KBM-7 (cell line): ENCODE measurements at places on chromosomes 11 and 22.

DNA sequence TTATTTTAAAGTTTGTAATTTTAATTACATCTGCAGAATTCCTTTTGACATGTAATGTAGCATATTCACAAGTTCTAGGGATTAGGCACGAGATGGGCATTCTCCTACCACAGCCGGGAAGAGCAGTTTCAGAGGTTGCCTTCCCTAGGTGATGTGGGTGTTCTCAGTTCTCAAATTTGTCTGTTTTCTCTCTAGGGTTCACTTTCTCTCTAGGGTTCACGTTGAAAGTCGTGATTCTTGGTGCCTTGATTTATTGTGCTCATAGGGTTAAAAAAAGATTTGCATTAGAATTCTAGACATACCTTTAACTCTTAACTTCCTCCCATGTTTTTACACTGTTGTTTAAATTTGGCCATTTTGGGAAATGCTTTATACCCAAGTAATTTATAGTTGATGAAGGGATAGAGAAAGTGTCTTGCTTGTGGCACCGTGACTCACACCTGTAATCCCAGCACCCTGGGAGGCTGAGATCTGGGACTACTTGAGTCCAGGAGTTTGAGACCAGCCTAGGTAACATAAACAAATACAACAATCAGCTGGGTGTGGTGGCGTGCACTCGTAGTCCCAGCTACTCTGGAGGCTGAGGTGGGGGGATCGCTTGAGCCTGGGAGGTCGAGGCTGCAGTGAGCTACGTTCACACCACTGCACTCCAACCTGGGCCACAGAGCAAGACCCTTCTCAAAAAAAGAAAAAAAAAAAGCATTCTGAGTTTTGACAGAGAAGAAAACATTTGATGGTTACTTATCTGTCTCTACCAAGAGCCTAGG lies 3.6 kb downstream of the MED15 start:
- no peak for DNase-seq

- no peak for DNase-seq
Observed at GRCh38 chr22:33101550-33101949, 43.4 kb upstream of the SYN3 start.

GRCh38 chr22:38067028-38067415 lies 9.8 kb downstream of the PICK1 start:
- no peak for DNase-seq

DNA sequence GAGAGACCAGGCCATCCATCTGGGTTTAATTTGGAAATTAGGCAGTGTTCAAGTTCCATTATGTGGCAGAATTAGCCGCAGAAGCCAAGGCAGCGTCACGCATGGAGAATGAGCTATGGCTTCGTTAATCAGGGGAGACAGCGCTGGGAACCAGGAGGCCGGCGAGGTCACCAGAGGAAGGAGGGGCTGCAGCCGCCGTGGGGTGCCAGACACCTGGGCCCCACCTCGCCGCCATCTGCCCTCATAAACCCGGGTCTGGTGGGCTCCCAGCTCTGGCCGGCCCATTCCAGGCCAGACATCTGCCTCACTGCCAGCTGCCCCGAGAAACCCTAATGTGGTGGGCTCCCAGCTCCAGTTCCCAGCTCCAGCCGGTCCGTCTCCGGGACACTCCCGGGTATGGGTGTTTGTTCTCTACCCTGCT lies 676.9 kb downstream of the BRD1 start:
- DNase-seq = no peak

GRCh38 chr11:76673176-76674142 lies 2.9 kb upstream of the LRRC32 start:
- peak; percentile 20 for DNase-seq

GRCh38 chr11:64869571-64870175 lies 8.7 kb downstream of the EHD1 start:
- no peak for DNase-seq

DNA sequence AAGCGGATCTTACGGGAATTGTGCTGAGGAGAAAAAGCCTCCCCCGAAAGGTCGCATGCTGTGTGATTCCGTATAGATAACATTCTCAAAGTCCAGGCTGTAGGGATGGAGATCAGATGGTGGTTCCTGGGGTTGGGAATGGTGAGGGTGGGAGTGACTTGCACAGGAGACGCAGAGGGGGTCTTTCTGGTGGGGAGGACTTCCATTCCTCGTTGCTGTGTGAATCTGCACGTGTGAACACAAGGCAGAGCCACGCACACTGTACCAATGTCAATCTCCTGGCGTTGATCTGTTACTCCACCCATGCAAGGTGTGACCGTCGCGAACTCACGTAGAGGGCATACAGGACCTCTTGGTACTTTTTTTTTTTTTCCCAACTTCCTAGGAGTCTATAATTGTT lies 59.0 kb upstream of the KCNQ1OT1 start:
- no peak for DNase-seq

GRCh38 chr11:47177846-47178245 lies 1.2 kb upstream of the ARFGAP2 start:
- no peak for DNase-seq

DNA sequence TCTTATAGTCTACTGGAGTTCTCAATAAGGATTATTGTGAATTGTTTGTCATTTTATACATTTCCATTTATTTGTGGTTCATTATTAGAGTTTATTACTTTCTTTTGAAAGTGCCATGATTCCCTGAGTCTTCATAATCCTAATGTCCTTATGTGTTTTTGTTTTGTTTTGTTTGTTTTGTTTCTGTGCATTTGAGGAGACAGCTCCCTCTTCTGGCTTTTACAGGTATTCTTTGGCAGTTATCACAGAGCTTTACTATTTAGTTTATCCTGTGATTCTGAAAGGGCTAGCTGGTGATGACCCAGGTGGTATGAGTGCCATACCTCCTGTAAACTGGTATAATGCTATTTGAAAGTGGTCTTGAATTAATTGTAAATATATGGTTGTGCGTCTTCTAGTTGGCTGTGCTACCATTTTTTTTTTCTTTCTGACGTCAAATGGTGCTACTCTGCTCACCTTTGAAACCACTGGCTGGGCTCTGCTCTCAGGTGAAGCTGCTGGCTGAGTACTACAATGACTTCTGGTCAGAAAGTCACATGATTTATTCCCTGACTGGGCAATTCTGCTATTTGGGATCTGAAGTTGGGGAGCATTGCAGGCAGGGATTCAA lies 751.2 kb downstream of the JRKL start:
- DNase-seq = peak; percentile 16

GRCh38 chr11:69173925-69174581 lies 18.3 kb downstream of the SMIM38 start:
- DNase-seq = no peak

GRCh38 chr11:113351480-113351879 lies 36.1 kb upstream of the ANKK1 start:
- no peak for DNase-seq

DNA sequence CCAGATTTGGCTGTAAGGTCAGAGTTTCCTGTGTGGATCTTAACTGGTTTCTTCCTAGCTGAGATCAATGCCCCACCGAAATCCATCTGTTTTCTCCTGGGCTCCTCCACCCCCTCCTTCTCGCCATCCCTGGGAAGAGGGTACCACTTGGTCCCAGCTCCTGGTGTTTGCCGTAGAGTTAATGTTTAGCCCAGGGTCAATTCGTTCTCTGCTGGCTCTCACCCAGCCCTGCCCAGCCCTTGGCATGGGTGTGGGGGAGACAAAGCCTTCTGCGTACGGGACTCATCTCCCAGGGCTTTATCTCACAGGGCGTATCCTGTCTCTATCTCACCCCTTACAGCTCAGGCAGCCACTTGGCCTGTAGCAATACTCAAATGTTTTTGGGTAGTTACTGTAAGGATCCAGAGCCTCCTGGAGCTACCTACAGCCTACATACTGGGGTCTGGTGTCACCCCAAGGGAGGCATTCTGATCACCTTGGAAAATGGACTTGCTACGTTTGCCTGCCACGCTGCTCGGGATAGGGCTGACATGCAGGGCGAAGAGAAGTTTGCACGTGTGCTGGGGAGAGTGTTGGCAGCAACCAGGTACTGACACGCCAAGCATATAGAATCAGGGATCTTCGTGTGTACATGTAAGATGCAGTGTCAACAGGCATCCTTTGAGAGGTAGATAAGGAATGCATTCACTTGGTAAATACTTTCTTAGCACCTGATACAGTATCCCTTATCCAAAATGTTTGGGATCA lies 66.1 kb downstream of the SCN3B start:
- no peak for DNase-seq

DNA sequence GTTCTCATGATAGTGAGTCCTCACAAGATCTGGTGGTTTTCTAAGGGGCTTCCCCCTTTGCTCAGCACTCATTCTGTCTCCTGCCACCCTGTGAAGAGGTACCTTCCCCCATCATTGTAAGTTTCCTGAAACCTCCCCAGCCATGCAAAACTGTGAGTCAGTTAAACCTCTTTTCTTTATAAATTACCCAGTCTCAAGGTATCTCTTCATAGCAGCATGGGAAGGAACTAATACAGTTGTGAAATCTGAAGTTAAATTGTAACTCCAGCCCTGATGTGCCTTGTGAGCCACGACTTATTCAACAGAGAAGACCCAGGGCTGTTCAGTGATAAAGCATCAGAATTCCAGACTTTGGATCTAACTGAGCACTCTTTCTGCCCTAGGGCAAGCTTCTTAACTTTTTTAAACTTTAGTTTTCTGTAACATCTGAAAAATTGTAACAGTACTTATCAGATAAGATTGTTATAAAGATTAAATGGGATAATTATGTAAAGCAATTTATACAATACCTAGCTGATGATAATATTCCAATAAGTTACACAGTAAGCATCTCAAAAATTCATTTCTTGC lies 220.0 kb downstream of the TRPC6 start:
- no peak for DNase-seq

GRCh38 chr11:75450826-75451821 lies 18.1 kb upstream of the KLHL35 start:
- DNase-seq = peak; percentile 32

GRCh38 chr11:91314521-91314920 lies 910.1 kb upstream of the FAT3 start:
- no peak for DNase-seq

DNA sequence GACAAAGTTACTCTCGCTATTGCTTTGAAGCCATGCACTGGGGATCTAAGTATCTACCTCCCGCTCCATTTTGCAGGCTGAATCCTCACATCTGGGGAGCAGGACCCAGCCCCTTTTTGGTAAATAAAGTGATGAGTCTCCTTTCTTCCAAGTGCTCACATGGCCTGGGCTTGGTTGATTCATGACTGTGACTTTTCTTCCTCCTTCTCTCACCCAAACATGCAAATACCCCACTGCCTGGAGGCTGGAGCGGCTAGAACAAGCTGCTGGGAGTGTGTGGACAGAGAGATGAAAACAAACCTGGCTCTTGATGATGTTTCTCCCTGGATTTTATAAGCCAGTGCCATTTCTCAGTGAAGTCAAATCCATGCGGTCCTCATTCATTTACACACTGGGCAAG lies 72.7 kb downstream of the TRIM29 start:
- no peak for DNase-seq

- DNase-seq = no peak
Observed at GRCh38 chr11:66321606-66322005, 4.8 kb upstream of the CD248 start.

DNA sequence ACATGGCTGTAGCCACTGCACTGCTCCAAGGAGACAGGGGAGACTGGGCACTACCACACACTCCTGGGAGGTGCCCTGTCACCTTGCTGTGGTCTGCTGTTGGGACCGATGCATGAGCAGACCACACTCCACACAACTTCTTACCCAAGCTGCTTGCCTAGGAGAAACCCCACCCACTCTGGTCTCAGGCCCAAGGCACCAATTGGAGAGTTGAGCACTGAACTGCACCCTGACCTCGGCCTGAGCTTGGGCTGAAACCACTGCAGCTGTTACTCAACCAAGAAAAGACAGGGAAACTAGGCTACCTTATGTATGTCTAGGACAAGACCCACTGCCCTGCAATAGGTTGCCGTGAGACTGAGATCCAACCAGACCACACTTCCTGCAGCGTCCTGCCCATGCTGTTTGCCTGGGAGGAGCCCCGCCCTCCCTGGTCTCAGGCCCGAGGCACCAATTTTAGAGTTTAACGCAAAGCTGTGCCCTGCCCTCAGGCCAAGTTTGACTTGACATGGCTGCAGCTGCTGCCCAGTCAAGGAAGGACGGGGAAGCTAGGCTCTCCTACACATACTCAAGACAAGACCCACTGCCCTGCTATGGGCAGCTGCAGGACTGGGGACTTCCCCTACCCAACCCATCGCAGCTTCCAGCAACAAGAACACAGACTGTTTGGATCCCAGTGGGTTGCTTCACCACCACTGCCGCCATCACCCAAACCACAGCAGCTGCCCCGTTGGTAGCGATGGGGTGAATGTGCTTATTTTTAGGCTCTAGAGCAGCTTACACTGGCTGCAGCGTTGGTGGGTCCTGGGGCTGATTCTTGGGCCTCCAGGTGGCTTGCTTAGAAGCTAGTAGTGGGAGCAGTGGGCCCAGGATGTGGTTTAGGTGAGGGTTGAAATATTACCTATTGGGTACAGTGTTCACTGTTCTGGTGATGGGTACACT lies 66.8 kb downstream of the BRD1 start:
- DNase-seq = peak; percentile 39

GRCh38 chr11:101129203-101129943 lies at the start of gene PGR:
PGR (minus strand) TSS chr11:101129813; CDS start chr11:101129070, 743 bp downstream.
- no peak for DNase-seq

DNA sequence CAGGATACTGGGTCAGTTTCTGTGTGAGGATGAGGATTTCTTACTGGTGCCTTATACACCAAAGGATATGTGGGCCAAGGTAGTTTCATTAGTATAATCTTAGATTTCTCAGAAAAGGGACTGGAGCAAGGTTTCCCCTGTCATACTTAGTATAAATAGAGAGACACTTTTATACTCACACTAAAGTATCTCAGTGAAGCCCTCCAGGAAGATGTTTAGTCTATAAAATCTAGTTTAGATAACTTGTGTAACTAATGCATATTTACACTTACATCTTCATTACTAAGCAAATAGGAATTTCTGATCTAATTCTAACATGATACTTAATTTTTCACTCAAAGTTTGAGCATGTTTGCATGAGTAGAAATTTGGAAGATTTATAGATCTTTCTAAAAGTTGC lies 11.1 kb downstream of the EMSY start:
- DNase-seq = no peak

DNA sequence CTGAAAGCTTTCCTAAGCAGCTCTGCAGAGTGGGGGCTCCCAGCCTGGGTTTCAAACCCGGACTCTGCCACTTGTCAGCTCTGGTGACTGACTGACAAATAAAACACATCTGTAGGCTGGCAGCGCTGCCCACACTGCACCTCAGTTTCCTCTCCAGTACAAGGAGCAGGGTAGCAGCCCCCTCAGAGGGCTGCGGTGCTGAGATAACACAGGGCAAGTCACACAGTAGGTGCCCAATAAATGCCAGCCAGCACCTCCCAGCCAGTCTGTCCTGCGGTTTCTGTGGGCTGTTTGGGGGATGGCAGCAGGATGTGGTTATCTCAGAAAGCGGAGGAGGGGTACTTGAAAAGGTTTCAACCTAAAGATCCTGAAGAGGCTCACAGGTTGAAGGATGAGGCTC lies 1.5 kb downstream of the SYT12 start:
- DNase-seq = peak; percentile 81

GRCh38 chr11:74696939-74697675 lies 34.1 kb downstream of the CHRDL2 start:
- DNase-seq = no peak
